ENCODE measurements at places on chromosomes 12 and 14.

GRCh38 chr14:104894331-104895206 lies 29.5 kb downstream of the CEP170B start:
- no peak for DNase-seq

GRCh38 chr14:64807551-64807950 lies 72.2 kb downstream of the SPTB start:
- DNase-seq, result no peak

DNA sequence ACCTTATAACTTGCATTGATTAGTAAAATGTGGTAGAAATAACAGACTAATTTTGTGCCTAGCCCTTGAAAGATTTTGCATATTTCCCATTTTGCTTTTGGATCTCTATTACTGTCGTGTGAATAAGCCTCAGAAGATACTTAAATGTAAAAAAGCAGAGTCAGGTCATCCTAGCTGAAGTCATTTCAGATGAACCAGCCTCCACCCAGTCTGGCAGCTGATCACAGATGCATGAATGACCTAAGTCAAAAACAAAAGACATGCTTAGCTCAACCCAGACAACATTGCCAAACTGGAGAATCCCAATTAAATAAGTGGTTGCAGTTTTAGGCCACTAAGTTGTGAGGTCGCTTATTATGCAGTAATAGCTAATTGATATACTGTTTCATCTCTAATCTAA lies 349.9 kb downstream of the C12orf50 start:
- DNase-seq, result no peak

GRCh38 chr12:11880381-11880780 lies 190.4 kb upstream of the BCL2L14 start:
- DNase-seq, result no peak

DNA sequence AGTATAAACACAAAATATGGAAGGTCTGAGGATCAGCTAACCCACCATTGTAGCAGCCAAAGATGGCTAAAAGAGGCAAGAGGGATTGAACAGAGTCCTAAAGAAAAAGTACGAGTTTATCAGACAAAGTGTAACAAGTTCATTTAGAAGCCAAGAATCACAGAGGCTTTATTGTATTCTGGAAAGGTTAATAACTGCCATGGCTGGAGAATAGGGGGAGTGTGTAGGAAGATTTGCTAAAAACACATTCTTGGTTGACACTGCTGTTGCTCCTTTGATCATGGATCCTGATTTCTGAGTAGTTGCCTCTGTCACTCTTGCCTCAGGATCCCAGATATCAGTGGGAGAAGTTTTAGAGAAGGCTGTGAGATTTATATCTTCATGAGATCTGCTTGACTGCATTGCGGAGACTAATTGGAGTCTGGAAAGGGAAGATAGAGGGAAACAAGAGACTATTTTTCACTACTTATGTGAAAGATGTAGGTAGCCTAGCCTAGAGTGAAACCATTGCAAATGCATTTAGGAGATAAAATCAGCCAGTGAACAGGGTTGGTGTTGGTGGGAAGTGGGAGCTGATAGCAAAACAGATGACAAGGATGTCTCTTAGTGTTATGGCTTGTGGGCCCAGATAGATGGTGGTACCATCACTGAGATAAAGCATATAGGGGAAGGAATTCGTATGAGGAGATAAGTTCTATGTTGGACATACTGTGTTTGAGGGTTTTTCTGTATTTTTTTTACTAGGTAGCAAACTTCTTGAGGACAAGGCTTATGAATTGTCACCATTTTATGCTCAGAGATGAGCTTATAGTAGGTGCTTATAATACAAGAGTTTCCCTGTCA lies 402.9 kb upstream of the PDE3A start:
- DNase-seq, result no peak

DNA sequence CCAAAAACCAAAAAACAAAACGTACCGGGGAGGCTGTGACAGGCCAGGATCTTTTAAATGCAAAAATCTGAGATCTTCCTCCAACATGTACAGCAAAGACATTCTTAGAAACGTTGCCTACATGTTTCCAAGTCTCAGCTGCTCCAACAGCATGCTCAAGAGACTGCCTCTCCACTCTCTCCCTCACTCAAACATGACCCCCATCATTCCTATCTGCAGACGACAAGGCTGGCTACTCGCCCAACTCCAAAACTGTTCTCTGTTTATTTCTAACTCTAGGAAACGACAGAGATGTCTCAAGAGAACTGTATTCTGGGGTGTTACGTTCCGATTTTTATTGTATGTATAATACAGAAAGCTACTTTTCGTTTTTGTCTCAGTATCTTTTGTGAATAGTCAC lies 57.5 kb upstream of the TMCC3 start:
- DNase-seq, result no peak

GRCh38 chr14:63204407-63205043 lies at the start of gene RHOJ:
RHOJ (plus strand) TSS chr14:63204443; CDS start chr14:63204870, 427 bp downstream.
- DNase-seq, result peak; percentile 16

DNA sequence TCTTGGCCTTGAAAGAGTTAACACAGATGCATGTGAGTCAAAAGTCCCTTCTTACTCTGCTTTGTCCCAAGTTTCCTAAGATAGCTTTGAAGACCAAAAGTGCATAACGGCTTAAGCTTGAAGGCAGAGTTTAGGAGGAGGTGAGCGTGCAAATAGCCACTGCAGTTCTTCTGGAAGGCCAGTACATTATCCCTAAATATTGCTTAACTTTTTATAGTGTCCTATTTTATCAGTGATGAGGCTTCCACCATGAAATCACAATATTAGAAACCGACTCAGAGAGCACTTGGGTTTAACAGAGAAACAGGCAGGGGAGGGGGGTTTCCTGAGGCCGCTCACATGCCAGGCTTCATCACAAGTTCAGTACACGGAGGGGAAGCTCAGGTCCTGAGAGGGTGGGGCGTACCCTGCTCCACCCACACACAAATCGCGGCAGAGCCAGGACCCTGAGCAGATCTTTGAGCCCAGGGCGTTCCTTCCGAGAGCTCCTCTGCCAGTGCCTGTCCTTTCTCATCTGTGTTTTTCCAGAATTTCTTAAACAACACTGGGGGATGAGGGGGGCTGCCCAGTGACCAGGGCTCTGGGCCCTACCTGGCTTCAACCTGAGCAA lies 26.8 kb upstream of the BDKRB2 start:
- no peak for DNase-seq

DNA sequence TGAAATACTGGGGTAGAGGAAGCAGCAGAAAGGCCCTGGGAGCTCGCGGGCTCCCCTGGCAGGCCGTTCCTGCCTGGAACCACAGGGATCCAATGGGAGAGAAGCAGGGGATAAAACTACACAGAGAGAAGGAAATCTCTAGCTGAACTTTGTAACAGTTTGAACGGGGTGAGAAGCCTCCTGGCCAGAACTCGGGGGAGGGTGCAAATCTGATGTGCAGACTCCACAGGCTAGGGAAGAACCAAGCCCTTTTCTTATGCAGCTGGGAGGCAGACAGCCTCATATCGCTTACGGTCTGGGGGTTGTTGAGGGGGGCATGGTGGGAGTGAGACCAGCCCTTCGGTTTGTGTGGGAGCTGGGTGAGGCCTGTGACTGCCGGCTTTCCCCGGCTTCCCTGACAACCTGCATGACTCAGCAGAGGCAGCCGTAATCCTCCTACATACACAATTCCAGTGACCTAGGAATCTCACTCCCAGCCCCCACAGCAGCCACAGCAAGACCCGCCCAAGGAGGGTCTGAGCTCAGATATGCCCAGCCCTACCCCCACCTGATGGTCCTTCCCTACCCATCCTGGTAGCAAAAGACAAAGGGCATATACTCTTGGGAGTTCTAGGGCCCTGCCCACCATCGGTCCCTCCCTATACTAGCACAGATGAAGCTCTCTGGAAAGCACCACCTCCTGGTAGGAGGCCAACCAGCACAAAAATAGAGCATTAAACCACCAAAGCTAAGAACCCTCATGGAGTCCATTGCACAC lies 143.0 kb downstream of the TMTC1 start:
- DNase-seq, result peak; percentile 23

DNA sequence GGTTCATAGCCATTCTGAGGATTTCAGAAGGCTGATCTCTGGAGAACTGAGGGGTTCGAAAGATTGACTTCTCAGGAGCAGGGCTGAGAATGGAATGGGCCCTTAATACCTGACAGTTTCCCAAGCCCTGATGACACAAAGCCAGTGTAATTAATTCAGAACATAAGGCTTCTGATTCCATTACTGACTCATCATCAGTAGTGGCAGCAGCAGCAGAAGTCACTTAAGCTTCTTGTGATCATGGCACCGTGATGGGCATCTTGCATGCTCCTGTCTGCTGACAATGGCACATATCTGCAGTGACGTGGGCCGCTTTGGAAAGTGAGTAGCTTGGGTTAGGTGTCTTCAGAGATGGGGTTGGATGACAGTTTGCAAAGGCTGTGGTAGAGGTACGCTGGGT lies 38.2 kb upstream of the GSG1 start:
- DNase-seq, result no peak

DNA sequence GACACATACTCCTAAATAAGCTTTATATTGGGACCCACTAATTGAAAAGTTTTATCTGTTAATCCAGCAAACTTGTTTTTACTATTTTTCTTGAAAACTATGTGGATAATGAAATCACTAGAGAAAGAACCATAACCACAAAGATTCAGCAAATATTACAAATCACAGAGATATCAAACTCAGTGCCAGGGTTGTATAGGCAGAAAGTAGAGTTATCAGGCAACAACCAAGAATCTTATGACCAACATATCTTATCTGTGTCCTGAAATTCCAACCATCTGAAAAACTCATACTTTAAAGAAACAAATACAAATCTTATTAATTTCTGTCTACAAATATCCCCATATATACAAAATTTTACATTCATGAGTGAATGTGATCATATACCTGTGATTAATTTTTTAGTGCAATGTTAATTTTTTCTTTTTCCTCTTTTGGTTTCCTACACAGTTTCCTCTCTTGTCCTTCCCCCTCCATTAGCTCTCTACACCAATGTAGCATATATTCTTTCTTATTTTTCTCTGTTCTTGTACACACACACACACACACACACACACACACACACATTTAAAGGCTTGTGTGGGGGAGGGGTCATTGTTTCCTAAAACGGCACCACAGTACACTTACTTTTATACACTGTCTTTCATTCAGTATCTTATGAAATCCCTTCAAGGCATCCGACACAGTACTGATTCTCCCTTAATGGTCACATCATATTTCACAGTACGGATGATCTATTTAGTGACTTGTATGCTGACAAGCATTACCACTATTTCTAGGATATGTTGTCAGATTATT lies 18.6 kb downstream of the AMN1 start:
- no peak for DNase-seq

- DNase-seq, result no peak
Measured at GRCh38 chr12:5439788-5440300, 7.9 kb downstream of the NTF3 start.

- DNase-seq, result no peak
Measured at GRCh38 chr12:130164936-130165335, 2.7 kb downstream of the FZD10 start.

GRCh38 chr12:100767371-100767770 lies 27.2 kb upstream of the ANO4 start:
- no peak for DNase-seq

- no peak for DNase-seq
Measured at GRCh38 chr12:10110256-10110844, 11.6 kb upstream of the CLEC1A start.

DNA sequence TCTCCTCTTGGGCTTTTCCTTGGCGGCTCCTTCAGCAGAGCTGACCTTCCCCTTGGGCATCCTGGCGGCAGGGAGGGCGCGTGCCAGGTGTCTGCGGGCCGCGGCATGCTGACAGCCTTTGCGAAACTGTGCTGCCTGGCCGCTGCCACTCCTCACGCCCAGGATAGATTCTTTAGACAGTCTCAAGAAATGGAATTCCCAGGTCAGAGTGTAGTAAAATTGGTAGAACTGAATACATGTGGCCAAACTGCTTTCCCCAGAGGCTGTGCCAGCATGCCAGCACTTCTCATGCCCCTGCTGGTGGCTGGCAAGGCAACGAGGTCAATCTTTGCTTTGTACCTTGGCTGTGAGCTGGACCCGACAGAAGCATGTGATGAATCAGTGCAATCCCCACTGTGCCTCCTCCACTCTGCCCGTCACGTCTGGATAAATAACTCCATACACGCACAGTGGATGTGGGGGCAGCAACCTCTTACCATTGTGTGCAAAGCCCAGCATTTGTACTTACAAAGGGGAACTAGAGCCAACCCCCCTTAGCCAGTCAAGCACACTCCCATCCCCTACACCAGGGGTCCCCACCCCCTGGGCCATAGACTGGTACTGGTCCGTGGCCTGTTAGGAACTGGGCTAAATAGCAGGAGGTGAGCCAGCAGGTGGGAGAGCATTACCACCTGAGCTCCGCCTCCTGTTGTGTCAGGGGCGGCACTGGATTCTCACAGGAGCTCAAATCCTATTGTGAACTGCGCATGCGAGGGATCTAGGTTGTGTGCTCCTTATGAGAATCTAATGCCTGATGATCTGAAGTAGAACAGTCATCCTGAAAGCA lies 90.9 kb downstream of the ACTN1 start:
- no peak for DNase-seq

GRCh38 chr12:5455045-5455444 lies 23.1 kb downstream of the NTF3 start:
- no peak for DNase-seq

- DNase-seq, result no peak
Measured at GRCh38 chr12:30450226-30450625, 245.4 kb downstream of the IPO8 start.

- no peak for DNase-seq
Measured at GRCh38 chr12:2613326-2614073, 181.3 kb upstream of the FKBP4 start.

GRCh38 chr14:54933006-54933405 lies 30.4 kb upstream of the GCH1 start:
- no peak for DNase-seq

DNA sequence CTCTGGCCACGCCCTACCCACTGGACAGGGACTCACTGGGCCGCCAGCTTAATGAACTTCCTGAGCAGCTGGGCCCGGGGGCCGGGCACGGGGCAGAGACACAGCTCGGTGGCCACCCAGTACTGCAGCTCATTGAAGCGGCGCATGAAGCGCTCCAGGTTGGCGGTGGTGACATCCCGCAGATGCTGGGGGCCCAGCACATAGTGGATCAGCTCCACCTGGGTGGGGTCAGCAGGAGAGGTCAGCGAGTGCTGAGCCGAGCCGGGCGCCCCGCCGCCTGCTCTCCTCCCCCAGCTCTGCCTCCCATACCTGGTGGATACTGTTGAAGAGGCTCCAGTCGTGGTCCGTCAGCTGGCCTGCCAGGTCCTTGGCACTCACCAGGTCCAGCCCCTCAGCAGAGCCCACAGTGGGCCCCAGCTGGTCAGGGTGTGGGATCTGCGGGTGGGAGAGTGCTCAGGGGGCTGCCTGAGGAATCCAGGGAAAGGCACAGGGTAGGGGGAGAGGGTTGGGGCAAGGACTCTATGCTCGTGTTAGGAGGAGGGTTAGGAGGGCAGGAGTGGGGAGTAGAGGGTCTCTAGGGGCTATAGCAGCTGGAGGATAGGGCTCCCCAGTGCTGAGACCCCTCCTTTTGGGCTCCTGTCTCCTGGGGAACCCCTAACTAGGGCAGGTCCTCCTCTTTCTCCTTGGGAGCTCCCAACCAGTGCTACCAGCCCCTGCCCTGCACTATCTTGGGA lies 15.5 kb upstream of the ENDOU start:
- DNase-seq, result no peak
